Stimulated activated CD8-positive, alpha-beta memory T cell treated with anti-CD3 and anti-CD28 coated beads, Interleukin-2, amount 100 ng/mL, for 1 hour (primary cell): ENCODE measurements at places on chromosomes 7 and 10.

DNA sequence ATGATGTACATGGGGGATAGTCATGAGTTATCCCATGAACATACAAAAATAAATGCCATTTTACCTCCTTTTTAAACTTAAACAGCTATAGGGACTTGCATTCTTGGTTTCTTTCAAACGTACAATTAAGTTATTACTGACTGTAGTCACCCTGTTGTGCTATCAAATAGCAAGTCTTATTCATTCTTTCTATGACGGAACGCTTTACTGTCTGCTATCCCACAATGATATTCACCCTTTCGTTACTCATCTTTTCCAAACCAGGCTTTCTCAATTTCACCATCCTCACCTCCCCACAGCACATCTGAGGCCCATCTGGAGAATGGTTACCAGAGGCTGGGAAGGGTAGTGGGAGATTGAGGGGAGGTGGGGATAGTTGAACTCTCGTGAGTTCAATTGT, 218.8 kb downstream of the PHF14 start:
- no peak for DNase-seq

- no peak for DNase-seq
These were observed 7.2 kb downstream of the DBNL start for GRCh38 chr7:44051611-44052220.

DNA sequence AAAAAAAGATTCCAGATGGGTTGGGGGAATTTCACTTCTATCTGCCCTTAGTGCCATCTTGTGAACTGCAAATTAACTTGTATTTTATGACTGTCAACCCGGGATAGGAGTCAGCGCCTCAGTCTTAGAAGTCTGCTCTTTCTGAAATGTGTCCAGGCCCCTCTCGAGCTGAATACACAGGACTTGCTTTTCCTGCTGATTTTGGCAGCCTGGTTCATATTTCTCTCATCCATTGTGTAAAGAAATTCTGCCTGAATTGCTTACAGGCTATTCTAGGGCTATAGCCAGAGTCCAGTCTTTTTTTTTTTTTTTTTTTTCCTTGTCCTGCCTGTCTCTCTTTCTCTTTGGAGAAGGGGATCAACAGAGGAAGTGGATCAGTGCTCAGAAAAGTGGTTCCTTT, 24.6 kb downstream of the GATA3 start:
- DNase-seq, result no peak

DNA sequence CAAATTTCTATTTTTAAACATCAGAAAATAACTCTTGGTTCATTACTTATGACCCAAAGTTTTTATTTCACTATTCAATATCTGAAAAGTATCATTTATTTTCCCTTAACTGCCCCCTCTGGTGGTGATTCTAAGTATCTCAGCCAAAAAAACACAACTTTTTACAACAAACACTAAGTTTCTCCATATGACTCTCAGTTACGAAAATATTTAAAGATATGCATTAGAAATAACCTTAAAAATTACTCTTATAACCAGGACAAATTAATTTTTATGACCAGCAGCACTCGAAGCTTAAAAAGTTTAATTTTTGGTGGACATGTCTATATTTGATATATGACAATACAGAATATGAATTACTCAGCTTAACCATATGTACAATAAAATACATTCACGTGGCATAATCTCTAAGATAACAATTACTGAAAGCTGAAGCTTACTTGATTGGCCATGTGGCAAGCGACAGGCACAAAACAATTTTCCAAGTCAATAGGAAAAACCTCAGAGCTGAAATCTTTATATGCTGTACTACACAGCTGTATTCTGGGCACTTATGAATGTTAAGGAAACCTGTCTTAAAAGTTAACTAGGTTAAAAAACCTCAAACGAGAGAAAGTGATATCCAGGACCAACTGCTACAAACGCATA, 2.3 kb downstream of the HNRNPA2B1 start:
- DNase-seq, result no peak

- DNase-seq, result no peak
These were observed 21.7 kb downstream of the RSU1 start for GRCh38 chr10:16795410-16796073.

GRCh38 chr7:101717628-101718357, 88.7 kb upstream of the MYL10 start:
- DNase-seq, result no peak

- DNase-seq, result no peak
These were observed 116.6 kb downstream of the NKX6-2 start for GRCh38 chr10:132669208-132669861.

DNA sequence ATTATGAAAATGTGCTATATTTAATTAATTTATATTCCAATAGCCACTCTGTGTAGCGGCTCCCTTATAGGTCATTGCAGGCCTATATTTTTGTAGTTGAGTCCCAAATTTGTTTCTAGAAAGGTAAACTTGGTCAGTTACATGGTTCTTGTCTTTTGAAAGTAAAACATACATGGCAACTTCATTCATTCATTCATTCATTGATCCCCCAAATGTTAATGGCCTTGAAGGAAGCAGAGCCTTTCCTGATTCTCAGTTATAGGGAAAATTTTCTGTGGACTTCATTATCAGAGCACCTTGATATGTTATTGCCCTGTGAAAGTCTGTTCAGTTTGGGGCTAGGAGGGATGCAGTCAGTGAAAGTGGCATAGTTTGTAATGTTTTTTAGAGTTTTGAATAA, 2.9 kb downstream of the BLVRA start:
- DNase-seq, result no peak

DNA sequence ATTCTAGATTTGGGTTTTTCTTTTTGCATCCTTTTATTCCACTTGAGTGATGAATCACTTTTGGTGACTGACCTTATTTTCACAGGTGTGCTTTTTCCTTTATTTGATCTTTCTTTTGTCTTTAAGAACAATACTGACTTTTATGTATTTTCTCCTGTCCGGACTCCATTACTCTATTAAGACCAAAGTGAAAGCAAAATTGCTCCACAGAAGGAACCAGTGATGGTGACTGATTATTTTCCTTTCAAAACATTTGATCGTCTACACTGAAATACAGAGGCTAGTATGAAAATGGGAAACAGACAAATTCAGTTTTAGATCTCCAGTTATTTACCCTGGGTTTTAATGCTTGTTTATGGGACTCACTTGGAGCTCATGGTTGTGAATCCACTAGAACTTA, 15.5 kb downstream of the EXOC4 start:
- no peak for DNase-seq

DNA sequence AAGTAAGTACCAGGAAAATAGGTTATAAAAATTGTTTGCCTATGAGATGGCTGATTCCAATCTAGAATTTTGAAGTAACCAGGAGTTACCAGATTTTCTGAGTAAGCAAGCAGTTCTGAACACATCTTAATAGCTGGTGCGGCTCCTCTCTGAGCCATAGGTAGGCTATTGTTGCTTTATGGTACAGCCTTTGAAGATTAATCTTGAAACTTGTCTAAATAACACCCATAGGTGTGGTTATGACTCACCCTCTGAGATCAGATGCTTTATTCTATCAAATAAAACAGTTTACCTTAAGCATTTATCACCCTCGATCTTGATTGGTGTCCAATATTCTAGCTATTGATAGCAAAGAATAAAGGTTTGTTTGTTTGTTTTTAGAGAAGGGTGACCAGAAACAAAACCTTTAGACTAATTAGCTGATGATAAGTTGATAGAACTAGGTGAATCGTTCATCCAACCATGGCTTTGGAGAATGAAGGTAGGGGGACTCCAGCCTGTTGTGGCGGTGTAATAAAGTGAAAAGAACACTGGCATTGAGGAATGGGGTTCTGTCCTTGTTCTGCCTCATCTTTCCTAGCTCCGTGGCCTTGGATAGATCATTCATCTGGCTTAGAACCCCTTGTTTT, 72.2 kb downstream of the VTI1A start:
- DNase-seq, result no peak

GRCh38 chr7:30474893-30475292, 3.7 kb downstream of the NOD1 start:
- DNase-seq, result no peak

DNA sequence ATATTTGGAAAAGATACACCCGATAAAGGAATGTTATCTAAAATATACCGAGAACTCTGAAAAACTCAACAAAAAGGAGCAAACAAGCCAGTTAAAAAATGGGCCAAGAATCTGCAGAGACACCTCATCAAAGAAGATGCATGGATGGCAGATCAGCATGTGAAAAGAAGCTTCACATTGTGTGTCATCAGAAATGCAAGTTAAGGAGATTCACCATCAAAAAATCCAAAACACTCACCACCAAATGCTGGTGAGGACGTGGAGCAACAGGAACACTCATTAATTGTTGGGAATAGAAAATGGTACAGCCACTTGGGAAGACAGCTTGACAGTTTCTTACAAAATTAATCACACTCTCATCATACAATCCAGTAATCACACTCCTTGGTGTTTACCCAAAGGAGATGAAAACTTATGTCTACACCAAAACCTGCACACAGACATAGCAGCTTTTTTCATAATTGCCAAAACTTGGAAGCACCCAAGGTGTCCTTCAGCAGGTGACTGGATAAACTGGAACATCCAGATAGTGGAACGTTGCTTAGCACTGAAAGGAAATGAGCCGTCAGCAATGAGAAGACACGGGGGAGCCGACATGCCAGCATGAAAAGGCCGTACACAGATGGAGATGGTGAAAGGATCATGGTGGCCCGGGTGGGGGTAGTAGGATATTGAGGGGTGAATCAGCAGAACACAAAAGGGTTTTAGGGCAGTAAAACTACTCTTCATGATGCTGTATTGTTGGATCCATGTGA, 27.9 kb upstream of the PWWP2B start:
- DNase-seq, result no peak

DNA sequence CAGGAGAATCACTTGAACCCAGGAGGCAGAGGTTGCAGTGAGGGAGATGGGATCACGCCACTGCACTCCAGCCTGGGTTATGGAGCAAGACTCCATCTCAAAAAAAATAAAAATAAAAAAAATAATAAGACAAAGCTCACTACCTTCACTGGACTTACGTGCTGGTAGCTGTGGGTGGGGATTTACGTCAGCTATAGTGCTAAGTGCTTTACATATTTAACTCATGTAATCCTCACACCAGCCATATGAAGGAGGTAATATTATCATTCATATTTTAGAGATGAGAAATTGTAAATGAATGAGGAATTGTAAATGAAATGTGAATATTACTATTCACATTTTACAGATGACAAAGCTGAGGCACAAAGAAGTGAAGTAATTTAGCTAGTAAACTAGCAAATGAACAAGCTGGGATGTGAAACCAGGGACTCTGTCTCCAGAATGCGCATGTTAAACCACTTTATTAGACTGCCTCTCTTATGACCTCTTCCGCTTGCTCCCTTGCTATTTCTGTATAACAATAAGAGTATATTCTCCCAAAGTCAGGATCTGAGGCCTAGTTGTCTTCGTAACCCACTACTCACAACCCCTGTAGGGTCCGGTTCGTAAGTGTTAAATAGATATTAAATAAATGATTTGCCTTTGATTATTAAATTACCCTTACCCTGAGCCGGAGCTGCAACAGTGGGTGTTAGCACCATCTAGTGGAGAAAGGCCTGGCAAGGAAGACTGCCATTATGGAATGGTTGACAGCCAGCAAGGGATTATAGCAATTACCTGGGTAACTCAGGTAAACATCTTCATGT, 70.2 kb downstream of the HTR7 start:
- no peak for DNase-seq

GRCh38 chr7:85508642-85509410, 322.0 kb upstream of the SEMA3D start:
- no peak for DNase-seq

GRCh38 chr7:122528879-122529481, 169.9 kb downstream of the RNF133 start:
- DNase-seq, result no peak

DNA sequence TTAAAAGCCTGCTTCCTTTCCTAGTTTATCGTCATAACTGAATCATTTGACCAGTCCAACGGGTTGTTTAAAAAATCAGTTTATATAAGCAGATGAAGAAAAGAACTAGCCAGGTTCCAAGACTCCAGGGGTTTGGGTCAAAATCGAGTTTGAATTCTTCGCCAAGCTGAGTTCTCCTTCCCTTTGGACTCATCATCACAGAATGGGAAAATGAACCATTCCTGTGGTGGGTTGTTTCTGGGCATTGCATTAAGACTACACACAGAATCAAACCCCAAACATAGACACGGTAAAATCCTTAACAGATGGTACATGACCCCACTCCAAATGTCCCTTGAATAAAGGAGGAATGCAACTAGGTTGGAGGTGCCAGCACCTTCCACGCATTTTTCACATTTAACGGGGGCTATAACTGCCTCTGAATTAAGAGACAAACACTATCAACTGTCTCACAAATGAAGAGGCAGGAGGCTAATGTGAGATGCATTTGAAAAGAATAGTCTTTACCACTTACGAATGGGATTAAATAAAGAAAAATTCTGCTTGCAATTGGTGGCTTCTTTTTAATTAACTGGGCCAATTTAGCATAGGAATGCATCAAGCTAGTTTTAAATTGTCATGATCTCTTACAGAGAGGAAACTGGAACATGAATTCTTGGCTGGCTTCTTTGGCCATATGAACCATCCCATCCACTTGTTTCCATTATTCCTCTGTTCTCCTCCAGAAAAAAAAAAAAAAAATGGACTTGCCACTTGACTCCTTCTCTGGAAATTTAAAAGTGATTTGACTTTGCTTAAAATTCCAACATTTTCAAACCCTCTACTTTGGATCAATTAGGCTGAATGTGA, 61.1 kb downstream of the CHST15 start:
- DNase-seq, result no peak

DNA sequence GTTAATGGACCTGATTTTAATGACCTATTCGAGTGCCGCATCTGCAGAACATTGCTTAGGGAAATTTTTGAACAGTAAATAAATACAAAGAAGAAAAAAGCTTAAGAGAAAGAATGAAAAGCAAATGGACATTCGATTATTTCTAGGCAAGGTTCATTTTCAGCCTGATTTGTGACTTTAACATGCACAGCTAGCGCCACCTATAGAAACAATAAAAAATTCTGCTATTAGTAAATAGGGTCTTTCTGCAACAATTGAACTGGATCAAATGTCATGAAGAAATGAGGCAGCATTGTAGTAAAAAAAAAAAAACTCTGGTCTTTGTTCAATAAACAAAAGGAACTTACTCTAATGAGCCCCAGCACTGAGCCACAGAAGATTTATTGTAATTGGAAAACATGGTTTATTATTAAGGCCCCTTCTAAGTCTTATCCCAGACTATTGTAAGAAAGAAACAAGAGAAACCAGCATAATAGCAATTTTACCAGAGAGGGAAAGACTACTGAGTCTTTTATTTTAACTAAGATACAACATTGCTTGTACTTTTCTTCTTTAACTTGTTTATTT, 41.4 kb upstream of the GHITM start:
- no peak for DNase-seq

GRCh38 chr10:119409906-119410305, 132.6 kb downstream of the RGS10 start:
- no peak for DNase-seq

GRCh38 chr7:153675131-153675530, 377.1 kb upstream of the DPP6 start:
- no peak for DNase-seq

GRCh38 chr10:123643315-123643714, 22.8 kb upstream of the GPR26 start:
- DNase-seq, result no peak

DNA sequence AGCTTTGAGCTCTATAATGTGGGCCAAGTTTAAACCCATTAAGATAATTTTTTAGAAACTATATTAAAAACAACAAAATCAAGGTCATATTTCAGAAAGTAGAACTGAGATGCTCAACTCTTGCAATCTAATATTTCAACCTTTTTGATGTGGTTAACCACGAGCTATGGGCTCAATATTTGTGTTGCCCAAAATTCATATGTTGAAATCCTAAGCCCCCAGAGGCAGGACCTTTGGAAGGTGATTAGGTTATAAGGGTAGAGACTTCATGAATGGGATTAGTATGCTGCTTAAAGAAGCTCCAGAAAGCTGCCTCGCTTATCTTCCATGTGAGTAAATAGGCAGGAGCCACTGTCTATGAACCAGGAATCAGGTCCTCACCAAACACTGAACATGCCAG, 284.4 kb downstream of the CRPPA start:
- DNase-seq, result no peak
